Stimulated activated memory B cell treated with anti-CD40 and anti-IgM and Interleukin-4, amounts not matched to agents 10 μg/mL and 1 μg/mL and 100 μg/mL, for 72 hours (primary cell): ENCODE measurements at places on chromosomes 4 and X.

DNA sequence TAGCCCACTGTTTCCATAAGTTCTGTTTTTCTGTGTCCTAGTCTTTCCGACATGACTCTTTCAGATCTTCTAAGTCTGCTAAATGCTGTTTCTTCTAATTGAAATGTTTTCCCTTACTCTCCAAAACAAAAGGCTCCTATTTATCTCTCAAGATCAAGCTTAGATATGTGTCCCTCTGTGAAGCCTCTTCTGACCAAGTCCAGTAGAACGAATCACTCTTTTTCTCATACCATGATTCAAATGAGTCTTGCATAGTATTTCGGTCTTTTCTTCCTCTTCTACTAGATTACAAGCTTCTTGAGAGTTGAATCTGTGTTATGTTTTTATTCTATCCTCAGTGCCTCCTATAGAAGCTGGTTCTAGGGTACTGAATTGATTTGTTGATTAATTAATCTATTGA lies 45.3 kb upstream of the PRDM8 start:
- no peak for ATAC-seq

GRCh38 chrX:70013466-70014381 lies 36.0 kb downstream of the AWAT2 start:
- ATAC-seq = no peak

- no peak for ATAC-seq
Measured at GRCh38 chrX:22349116-22349515, 76.4 kb downstream of the CBLL2 start.

- ATAC-seq = no peak
Measured at GRCh38 chr4:2768921-2769336, 12.8 kb upstream of the TNIP2 start.

DNA sequence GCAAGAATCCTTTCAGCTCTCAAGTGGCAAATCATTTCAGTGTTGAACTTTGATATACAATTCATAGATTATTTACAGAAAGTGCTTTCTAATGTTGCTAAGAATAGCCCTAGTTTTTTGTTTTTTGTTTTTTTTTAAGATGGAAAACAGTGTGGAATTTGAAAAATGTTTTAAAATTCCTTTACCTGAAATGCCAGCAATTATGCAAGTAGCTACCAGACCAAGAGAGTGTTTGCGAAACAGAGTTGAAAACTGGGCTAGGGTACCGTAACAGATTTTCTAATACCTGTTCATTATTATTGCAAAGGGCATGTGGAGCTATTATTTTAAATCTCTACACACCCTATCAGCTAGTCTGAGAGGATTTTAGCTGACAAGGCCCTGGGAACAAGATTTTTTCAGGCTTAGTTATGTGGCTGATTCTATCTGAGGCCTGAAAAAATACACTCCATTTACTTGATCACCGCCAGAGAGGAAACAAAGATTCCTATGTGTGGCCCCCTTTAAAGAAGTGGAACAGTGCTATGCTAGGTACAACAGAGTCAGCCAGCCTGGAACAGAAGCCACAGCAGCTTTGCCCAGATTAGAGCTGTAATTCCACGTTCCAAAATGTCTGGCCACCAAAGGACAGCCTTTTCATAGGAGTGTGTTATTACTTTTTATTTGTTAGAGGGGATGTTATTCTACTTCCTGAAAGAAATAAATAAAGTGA lies 46.9 kb upstream of the SLC39A8 start:
- no peak for ATAC-seq

GRCh38 chr4:41287852-41288251 lies 31.1 kb downstream of the UCHL1 start:
- ATAC-seq = no peak

DNA sequence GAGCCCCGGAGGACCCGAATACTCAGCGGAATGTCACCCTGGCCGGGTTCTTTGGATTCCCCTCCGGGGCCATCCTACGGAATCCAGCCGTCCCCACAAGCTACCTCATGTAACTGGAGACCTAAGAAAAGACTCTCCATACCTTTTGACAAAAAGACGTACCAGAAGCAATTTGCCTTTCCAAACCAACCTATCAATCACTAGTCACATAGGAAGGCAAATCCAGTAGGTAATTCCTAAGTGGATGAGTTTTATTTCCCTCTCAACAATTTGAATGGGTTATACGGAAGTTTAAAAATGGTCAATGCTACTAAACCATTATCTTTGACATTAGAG lies 16.8 kb downstream of the POU4F2 start:
- ATAC-seq = no peak

DNA sequence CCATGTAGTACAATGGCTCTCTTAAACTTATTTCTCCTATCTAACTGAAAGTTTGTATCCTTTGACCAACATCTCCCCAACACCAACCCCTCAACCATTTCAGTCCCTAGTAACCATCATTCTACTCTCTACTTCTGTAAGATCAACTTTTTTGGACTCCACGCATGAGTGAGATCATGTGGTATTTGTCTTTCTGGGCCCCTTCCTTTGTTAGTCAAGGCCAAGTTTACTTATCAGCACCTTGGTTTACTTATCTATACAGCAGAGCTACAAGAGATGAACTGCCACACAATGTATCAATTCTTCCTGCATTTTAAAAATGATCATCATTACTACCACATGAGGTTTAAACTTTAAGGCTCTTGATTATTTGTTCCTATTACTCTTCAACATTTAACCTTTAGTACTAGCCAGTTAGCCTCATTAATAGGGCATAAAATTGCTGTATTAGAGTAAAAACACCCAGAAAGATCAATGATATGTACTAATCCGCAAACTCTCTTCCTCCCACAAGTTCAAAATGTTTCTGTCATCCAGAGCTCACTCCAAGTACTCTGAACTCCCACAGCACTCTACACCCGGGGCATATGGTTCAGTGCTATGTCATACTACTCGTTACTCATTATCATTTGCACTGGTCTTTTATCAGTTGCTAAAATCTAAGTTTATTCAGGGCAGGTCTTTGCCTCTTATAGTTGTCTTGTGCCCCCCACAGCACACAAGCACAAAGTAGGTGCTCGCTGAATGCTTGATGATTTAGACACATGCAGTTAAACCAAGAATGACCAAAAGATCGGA lies 145.7 kb upstream of the ADAMTS3 start:
- no peak for ATAC-seq

DNA sequence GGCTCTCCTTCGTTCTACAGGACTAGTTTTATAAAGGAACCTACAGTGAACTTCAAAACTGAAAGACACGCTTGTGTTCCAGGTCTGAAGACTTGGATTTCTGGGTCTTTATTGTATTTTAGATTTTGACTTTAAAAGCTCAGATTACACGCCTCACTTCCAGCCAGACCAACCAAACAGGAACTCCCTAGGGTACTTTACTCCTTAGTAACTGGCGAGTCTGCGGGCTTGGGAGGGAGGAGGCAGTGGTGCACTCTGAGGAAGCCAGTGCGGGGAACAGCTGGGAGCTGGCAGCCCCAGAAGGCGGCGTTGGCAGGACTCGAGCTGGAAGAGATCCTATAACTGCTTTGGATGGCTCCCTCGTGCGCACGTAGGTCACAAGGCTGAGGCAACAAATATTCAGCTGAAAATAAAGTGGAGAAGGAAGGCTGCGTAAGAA lies 391 bp upstream of the PHKA1 start:
- ATAC-seq = no peak
